CD4-positive, alpha-beta T cell treated with Interleukin-15 for 1 hour (primary cell): ENCODE measurements at places on chromosomes 11 and 22.
A peak's percentile ranks its signal among the peaks of the same experiment; 100 is the strongest.

- DNase-seq = peak; percentile 22
Measured at GRCh38 chr22:18156878-18157713, 7.1 kb downstream of the USP18 start.

DNA sequence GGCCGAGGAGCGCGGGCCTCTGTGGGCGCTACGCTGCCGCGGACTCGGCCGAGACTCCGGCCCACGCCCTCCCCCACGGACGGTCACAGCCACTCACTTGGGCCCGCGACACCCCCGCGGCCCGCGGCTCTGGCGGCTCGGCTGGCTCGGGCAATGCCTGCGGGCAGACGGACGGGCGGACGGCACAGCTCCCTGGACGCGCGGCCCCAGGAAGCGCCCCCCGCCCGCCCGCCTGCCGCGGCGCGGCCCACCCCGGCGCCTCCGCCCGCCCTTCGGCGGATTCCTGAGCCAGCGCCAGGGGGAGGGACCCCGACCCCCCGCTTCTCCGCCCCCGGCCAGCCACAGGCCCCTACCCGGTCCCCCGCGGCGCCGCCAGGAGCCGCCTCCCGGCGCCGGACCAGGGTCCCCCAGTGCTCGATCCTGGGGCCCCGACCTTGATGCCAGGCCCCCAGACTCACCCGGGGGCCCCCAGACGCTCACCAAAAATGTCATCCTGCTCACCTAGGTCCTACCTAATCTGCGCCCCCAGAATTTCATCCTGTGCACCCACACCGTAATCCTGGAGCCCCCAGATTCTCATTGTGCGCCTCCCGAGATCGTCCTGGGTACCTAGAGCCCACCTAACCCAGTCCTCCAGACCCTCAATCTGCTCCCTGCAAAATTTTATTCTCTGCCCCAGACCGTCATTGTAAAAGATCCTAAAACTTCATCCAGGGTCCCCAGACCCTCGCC lies at the start of gene EFEMP2:
Gene EFEMP2, minus strand, starts transcription at position 215 of the 732 bp plus-strand sequence. CDS start 446 bp downstream, outside the sequence.
- DNase-seq = no peak

DNA sequence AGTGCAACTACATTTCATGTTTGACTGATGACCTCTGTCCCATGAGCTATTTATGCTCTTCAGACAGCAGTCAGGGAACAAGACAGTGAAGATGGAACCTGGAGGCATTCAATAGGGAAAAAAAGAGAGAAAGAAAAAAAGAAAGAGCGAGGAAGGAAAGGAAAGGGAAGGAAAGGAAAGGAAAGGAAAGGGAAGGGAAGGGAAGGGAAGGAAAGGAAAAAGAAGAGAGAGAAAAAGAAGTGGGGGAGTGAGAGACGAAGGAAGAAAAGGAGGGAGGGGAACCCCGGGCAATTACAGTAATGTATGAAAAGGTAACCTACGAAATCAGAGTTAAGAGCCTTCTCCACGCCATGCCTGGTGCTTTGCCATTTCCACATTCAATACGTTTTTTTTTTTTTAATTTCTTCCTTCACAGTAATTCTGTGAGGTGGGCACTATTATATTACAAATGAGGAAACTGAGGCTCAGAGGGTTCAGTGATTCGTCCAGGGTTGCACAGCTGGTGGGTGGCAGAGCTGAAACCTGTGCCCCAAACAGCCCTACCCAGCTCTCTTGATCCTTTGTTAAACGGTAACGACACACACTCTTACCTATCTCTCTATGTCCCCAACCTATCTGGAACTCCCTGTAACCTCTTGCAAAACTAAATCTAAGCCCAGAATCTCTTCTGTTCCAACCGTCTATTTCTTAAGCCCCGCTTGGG lies 39.3 kb downstream of the ETS1 start:
- no peak for DNase-seq

DNA sequence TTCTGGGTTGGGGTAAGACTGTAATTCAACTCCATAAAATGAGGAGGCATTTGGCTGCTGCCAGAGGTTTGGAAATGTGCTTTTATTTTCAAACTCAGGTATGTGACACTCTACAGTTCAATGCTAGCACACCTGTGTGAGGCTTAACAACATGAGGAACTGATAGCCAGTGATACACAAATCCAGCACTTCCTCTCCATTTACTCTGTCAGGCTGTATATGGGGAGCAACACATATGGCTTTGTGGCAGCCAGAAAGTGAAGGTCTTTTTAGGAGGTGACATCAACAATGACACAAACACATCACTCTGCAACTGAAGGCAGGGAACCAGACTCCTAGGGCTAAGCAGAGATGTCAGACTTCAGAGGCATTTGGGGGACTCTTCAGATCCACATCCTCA lies 4.6 kb upstream of the LYVE1 start:
- DNase-seq = no peak

- DNase-seq = no peak
Measured at GRCh38 chr11:75303544-75304224, 47.8 kb downstream of the ARRB1 start.

GRCh38 chr11:83467837-83468236 lies 181.7 kb upstream of the CCDC90B start:
- no peak for DNase-seq

DNA sequence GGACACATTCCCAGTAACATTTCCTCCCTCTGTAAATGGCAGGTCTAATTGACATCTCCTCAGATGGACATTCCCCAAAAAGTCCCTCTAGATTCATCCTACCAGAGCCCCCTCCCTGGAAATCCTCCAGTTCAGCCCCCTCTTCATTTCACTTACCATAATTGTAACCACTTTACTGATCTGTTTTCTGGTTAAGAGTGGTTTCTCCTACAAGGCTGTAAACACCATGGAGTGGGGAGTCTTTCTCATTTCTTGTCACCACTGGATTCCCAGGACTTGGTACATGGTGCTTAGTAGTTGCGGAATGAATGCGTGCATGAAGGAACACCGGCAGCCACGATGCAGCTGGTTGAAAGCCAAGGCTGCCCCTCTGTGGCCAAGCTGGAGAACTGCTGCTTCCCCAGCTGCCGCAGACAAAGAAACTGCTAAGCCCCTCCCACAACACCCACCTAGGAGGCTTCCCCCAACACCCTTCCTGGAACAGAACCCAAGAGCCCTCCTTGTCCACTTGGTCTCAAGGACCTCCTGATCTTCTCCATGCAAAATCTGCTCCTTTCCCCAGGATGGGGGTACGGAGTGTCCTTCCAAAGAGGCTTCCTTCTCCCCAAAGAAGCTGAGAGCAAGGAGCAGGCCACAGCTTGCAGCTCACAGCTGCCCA lies 18.6 kb upstream of the SCARF2 start:
- peak; percentile 80 for DNase-seq
